ENCODE measurements at places on chromosomes 6 and 20.

- DNase-seq, result no peak
Observed at GRCh38 chr6:149267513-149268043, 49.9 kb upstream of the TAB2 start.

- no peak for DNase-seq
Observed at GRCh38 chr6:31528821-31529328, at the start of gene MCCD1. MCCD1 (plus strand) TSS chr6:31528962; CDS start chr6:31529015, 53 bp downstream.

- DNase-seq, result peak; percentile 9
Observed at GRCh38 chr6:83847179-83847578, 6.0 kb upstream of the RIPPLY2 start.

DNA sequence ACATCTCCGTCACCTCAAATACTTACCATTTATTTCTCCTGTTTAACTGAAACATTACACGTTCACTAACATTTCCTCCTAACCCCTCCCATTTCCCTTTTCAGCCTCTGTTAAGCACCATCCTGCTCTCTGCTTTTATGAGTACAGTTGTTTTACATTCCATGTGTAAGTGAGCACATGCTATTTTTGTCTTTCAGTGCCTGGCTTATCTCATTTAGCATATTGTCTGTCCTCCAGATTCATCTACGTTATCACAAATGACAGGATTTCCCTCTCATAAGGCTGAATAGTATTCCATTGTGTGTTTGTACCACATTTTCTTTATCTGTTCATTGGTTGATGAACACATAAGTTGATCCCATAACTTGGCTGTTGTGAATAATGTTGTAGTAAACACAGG is 22.7 kb downstream of the TAF11 start:
- DNase-seq, result no peak

DNA sequence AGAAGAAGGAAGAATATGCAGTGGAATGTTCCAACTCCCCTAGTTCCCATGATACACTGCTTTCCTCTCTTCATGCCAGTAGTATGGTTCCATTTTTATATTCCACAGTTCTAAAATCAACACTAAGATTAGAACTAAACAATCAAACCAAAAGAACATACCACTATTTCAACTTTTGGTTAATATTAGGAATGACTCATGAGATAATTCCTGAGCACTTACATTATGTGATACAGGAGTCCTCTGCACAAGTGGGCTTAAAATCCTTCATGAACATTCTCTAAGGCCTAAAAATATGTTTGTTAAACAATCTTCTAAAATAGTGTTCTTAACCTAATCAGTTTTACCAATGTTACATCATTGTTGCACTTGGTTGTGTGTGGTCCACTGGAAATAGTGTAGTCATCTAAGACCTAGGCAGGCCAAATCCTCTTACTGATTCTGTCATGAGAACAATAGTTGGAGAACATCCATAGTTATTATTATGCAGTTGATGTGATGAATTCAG is 30.3 kb upstream of the RCAN2 start:
- DNase-seq, result no peak

DNA sequence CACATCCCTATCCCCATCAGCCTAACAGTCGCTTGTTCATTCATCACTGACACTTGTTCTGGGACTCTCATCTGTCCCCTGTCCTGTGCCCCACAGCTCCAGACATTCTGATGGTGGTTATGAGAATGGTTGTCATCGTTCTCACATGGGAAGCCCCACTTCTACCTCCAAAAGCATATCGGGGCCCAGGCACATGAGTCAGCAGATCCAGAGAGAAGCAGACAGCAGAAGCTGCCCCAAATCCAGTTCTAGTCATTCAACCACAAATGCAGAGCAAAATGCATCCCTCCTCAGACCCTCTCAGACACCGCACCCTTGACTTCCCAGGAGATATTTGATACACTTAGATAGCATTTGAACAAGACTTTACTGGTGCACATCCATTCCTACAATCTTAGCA is 106.0 kb downstream of the FOXF2 start:
- no peak for DNase-seq

DNA sequence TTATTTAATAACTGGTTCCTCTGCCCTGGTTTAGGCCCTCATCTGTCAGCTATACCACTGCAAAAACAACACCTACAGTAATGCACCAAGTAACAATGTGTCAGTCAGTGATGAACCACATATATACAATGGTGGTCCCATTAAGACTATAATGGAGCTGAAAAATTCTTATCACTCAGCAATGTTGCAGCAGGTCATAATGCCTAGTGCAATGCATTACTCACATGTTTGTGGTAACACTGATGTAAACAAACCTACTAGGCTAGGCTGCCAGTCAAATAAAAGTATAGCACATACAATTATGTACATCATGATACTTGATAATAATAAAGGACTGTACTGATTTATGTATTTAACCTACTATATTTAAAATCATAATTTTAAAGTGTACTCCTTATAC is 31.3 kb downstream of the RARS2 start:
- DNase-seq, result no peak

GRCh38 chr20:35539756-35540212 is 2.1 kb upstream of the ERGIC3 start:
- peak; percentile 28 for DNase-seq

- no peak for DNase-seq
Observed at GRCh38 chr20:62652894-62653305, 10.6 kb downstream of the SLCO4A1 start.

- no peak for DNase-seq
Observed at GRCh38 chr6:130161683-130162404, 60.9 kb downstream of the SAMD3 start.

GRCh38 chr6:34152042-34152524 is 6.2 kb upstream of the GRM4 start:
- DNase-seq, result no peak

- DNase-seq, result no peak
Observed at GRCh38 chr6:42225029-42225339, 7.3 kb upstream of the MRPS10 start.

DNA sequence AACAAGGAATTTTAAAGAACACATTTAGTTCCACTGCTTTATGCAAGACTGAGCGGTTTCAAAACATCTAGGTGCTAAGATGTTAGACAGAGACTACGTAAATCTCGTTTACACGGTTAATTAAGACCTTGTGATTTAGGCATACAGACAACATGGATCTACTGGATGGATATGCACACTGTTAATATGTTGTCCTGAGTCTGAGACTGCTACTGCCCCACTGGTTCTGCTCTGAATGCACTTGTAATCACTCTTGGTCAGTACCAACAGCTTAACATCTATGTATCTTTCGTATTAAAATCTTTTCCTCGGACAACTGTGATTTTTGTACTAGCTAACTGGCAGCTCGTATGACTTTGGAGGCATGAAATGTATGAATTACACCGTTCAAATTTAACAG is 3.1 kb downstream of the MAN1A1 start:
- peak; percentile 48 for DNase-seq

- no peak for DNase-seq
Observed at GRCh38 chr6:32684246-32684645, 17.8 kb upstream of the HLA-DQB1 start.

GRCh38 chr6:118932421-118932820 is 2.5 kb downstream of the MCM9 start:
- DNase-seq, result peak; percentile 22

- DNase-seq, result peak; percentile 47
Observed at GRCh38 chr6:38517005-38517404, 122.7 kb downstream of the BTBD9 start.

DNA sequence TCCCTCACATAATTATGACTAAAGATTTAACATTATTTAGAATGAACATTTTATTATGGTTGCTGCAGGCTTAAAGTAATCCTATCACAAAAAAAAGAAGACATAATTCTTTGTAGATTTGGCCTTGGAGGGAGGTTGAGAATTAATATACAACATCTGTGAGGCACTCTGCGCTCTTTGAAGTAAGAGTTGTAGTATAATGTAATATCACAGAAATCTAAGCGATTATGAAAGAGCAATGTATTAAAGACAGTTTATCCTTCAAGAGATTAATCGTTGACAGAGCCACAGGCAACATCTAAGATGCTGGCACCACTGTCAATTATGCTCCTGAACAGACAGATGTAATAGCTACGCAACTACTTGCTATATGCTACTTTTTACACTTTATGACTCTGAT is 946.8 kb downstream of the GRIK2 start:
- no peak for DNase-seq

GRCh38 chr6:167528239-167528638 is 203.4 kb downstream of the TTLL2 start:
- no peak for DNase-seq

- DNase-seq, result no peak
Observed at GRCh38 chr6:81727876-81728517, 24.5 kb downstream of the TENT5A start.

DNA sequence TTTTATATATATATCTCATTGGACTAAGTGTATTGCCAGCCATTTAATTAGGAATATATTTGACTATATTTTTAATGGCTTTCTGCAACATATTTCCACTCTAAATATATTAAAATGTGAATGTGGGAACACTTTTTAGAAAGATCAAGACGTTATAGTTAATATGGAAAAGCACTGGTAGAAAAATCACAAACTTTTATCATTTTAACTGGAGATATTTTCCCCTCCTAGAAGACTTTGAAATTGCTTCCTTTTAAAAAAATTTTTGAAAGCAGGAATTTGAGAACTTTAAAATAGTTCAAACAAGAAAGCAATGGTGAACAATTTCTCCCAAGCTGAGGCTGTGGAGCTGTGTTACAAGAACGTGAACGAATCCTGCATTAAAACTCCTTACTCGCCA is at the start of gene TAAR9:
Gene TAAR9, plus strand, starts transcription at position 301 of the 400 bp plus-strand sequence. Its CDS starts 13 bp downstream, at position 314.
- DNase-seq, result no peak

DNA sequence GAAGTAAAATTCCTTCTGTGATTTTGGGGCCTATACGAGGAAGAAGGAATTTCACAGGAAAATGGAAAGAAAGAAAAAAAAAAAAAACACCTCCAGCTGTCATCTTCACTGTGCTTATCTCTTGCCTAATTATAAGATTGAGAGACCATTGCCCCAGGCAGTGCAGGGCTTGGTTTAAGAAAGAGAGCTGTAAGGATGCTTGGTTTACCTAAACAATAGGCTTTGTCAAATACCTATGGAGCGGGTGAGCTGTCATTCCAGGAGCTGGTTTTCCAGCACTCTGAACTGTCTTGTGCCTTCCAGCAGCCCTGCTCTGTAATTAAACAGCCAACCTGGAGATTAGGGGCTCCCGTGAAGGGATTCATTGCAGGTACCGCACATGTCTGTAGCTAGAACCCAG is 137.8 kb downstream of the EDN3 start:
- no peak for DNase-seq

GRCh38 chr6:31092769-31093505 is 19.4 kb downstream of the C6orf15 start:
- DNase-seq, result no peak

DNA sequence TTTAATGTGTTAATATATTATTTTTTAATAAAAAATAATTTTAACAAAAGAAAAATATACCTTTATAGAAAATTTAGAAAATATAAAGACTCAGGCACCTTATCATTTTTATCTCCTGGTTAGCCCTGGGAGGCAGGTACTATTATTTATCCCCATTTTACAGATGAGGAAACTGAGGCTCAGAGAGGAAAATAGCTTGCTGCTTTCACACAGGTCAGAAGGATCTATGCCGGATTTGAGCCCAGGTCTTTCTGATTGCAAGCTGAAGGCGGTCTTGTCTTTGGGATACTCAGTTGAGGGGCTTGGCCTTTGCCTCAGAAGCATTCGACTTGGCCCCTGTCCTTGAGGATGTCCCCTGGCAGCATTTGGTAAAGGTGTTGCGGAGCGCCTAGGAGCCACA is 11.5 kb upstream of the OSER1 start:
- DNase-seq, result no peak

DNA sequence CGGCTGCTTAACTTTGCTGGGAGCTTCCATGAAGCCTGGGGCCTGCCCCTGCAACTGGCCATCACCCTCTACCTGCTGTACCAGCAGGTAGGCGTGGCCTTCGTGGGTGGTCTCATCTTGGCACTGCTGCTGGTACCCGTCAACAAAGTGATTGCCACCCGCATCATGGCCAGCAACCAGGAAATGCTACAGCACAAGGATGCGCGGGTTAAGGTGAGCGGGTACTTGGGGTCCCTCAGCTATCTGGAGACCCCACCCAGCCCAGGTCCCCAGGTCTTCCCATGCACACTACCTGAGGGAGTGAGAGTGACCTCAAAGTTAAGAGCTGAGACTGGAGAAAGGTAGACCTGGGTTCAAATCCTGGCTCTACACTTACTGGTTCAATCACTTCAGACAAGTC is 5.8 kb downstream of the ABCC10 start:
- DNase-seq, result no peak

DNA sequence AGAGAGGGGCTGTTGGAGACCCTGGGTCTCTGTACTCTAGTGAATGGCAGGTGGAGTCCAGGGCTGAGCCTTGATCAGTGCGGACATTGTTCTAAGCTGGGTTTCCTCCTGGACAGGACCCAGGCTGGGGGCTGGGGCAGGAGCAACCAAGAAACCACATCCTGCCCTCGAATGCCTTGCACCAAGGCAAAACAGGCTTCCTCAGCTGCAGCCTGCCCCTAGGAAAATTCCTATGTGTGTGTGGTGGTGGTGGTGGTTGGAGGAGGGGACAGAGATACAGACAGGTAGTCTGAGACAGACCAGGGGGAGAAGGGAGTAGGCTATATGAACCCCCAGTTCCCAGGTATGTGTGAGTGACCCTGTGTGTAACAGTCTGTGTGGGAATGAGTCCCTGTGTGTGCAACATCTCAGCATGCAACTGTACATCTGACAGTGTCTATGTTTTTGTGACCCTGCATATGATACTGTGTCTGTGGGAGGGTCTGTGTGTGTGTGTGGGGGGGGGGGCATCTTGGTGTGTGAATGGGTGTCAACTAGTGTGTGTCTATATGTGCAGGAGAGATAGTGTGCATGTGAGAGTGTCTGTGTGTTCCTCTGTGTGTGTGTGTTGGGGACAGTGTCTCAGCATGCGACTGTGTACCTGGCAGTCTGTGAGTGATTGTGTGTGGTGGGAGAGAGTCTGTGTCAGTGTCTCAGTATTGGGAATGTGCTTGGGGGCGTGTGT is 3.0 kb downstream of the GLP1R start:
- peak; percentile 38 for DNase-seq

DNA sequence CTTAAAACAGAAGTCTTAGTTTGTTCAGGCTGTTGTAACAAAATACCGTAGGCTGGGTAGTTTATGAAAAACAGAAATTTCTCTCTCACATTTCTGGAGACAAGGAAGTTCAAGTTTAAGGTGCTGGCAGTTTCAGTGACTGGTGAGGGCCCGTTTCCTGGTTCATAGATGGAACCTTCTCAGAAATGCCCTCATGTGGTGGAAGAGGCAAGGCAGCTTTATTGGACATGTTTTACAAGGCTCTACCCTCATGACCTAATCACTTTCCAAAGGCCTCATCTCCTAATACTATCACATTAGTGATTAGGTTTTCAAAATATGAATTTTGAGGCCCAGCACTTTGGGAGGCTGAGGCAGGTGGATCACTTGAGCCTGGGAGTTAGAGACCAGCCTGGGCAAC is 2.4 kb downstream of the HEBP2 start:
- DNase-seq, result no peak

GRCh38 chr20:15882553-15882952 is 690.7 kb downstream of the KIF16B start:
- no peak for DNase-seq

DNA sequence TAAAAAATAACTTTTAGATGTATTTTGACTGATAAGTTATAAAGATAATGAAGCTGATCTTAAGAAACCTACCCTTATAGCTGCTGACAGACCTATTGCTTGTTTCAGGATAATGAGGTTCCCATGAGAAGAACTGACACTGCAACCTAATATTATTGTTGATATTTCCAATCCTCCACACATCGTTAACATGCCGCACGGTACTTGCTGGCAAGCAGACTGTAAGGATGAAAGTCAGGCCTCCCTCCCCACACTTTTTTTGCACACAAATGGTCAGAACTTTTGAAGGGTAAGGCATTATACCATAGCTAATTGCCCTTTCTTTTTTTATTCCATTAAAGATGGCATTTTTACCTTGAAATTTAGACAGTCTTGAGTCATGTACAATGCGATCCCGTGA is 210.9 kb downstream of the UST start:
- no peak for DNase-seq

Data from renal cortical epithelial cell (primary cell).